ENCODE measurements at places on chromosomes 5 and 9.

- DNase-seq, result no peak
- peak overlapping the region; percentile 73 for H3K27ac ChIP-seq
These were observed 33.1 kb downstream of the ATP6V0E1 start for GRCh38 chr5:173016598-173017046.

- H3K4me1 ChIP-seq, result no peaks in the 10 kb centered on the region
- peaks cover 58% of the 10 kb centered on the region for H3K27me3 ChIP-seq
- H3K36me3 ChIP-seq, result no peaks in the 10 kb centered on the region
- DNase-seq, result no peak
- no peak overlapping the region for H3K4me3 ChIP-seq
These were observed 55.9 kb downstream of the NSUN2 start for GRCh38 chr5:6576861-6577501.

DNA sequence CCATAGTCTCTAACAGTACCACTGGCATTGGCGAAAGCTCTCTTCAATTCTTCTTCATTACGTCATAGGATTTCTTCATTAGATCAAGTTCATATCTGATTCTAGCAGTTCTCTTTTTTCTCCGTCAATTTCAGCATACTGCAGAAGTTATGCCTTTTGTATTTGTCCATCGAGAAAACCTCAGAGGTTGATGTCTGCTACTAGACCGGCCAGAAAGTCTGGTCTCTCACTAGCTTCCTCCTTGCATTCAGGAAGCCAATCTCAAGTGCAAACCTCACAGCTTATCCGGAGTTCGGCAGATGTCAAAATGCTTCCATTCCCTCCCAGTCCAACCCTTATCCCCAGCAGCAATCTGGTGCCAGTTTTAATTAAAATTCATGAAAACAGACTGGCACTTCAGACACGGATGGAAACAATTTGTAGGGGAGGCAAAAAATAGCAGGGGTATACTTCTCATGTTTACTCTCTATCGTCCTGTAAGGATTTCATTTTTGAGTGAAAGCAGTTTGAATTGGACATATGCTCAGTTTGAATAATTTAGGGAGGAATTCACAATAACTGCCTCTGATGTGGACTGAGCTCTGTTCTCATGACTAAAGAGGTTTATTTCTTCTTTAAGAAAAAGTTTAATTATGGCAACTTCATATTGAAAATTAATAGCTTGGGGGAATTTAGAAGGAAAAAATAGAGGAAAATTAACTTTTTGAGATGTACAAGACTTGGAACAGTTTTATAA is 56.4 kb upstream of the TMC1 start:
- peaks cover 25% of the 10 kb centered on the region for H3K4me1 ChIP-seq
- no peaks in the 10 kb centered on the region for H3K36me3 ChIP-seq
- no peak for DNase-seq
- H3K4me3 ChIP-seq, result no peak overlapping the region
- H3K27ac ChIP-seq, result no peak overlapping the region

DNA sequence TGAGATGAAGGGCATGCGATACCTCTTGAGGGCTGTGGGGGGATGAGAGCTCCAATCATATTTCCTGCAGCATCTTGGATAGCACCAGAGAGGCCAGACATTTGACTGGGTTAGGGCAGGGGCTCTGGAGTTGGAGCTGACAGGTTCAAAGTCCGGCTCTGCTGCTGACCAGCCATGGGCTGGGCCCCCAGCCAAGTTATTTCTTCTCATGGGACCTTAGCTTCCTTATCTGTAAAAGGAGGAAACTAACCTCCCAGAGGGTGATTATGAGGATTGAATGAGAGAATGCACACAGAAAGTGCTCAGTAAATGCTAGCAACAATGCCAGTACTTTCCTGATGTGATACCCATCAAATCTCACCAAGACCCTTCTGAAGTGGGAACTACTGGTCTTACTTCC is 65.2 kb upstream of the SLC25A51 start:
- no peak overlapping the region for H3K4me3 ChIP-seq
- H3K4me1 ChIP-seq, result peaks cover 72% of the 10 kb centered on the region
- no peaks in the 10 kb centered on the region for H3K27me3 ChIP-seq
- H3K36me3 ChIP-seq, result peaks cover 4% of the 10 kb centered on the region
- DNase-seq, result no peak
- H3K27ac ChIP-seq, result peak overlapping the region; percentile 47

DNA sequence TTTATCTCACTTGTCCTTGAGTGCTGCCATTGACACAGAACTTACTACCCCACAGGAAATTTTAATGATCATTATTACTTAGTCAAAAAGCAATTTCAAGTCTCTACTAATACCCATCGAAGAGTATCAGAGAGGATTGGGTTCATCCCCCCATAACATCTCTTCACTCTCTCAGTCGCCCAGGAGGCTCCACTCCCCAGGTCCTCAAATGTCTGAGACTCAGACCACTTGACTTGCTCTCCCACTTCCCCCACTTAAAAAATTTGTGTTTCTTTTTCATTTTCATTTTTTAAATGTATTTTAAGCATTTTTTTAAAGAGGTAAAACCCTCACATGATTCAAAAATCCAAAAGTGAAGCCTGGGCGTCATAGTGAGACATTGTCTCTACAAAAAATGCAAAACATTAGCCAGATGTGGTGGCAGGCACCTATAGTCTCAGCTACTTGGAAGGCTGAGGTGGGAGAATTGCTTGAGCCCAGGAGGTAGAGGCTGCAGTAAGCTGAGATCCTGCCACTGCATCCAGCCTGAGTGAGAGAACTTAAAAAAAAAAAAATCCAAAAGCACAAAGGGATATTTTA is 56.8 kb upstream of the TRAF1 start:
- peaks cover 6% of the 10 kb centered on the region for H3K36me3 ChIP-seq
- H3K4me1 ChIP-seq, result peaks cover 3% of the 10 kb centered on the region
- DNase-seq, result no peak

DNA sequence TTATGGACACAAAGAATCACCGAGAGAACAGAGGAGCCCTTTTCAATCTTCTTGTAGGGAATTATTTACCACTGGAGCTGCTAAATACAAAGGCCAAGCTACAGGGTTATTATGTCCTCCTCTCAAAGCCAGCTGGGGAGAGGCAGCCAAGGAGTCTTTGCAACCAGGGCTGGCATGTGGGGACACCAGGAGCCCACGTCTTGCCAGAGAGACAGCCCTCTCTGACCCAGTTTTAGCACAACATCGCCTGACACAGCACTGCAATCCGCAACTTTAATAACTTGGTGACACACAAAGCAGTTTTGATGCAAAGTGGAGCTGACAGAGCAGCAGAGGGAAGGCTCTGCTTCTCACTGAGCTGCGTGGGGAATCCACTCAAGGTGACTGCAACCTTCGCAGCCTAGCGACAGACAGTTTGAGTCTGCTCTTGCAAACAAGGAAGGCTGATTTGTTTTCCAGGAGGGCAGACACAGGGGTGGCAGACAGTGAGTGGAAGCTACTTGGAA is 33.6 kb downstream of the TLR4 start:
- DNase-seq, result no peak
- no peak overlapping the region for H3K4me3 ChIP-seq
- H3K4me1 ChIP-seq, result peaks cover 14% of the 10 kb centered on the region
- H3K27ac ChIP-seq, result no peak overlapping the region

GRCh38 chr9:109092051-109092580 is 27.6 kb downstream of the TMEM245 start:
- no peaks in the 10 kb centered on the region for H3K27me3 ChIP-seq
- peaks cover 27% of the 10 kb centered on the region for H3K4me1 ChIP-seq
- no peak overlapping the region for H3K4me3 ChIP-seq
- no peak for DNase-seq

DNA sequence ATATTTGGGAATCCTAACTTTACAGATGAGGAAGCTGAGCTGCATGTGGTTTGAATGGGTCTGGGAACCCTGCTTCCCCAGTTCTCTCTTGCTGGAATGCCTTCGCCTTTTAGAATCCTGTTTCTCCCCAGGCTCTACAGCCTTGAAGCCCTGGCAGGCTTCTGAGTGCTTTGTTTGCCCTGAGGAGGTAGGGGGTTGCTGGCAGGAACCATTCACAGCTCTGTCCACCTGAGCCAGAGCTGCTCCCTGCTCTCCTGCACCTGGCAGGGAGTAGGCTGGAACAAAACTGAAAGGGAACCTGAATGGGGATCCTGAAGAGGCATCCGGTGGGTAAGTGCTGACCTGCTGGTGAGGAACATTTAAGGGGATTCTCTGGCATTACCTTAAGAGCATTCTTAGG is 33.0 kb downstream of the KIF4B start:
- DNase-seq, result no peak
- no peaks in the 10 kb centered on the region for H3K27me3 ChIP-seq

DNA sequence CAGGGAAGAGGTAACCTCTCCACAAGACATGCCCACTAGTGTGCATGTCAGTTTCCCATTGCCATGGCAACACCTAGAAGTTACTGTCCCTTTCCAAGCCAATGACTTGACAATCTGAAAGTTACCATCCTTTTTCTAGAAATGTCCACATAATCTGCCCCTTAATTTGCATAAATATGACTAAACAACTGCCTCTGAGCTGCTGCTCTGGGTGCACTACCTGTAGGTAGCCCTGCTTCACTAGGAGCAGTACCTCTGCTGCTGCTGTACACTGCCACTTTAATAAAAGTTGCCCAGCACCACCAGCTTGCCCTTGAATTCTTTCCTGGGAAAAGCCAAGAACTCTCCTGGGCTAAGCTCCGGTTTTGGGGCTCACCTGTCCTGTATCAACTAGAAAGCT is 392.4 kb downstream of the NTRK2 start:
- H3K4me1 ChIP-seq, result peaks cover 5% of the 10 kb centered on the region
- H3K36me3 ChIP-seq, result no peaks in the 10 kb centered on the region
- H3K27me3 ChIP-seq, result no peaks in the 10 kb centered on the region

DNA sequence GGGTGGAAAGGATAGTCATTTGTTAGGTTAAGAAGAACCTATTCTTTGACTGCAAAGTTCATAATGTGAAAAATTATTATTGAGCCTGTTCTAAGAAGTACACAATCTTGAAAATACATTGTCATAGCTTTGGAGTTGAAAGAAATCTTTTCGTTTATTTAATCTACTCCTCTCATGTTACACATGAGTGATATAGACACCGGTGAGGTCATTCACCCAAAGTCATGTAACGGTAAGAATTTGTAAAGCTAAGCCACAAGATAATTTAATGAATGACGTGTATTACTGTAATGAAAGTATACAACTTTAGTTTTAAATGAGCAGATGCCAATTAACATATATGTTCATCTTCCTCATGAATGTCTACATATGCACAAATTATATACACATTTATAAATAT is 284.1 kb upstream of the PDE4D start:
- H3K4me3 ChIP-seq, result no peak overlapping the region
- H3K36me3 ChIP-seq, result no peaks in the 10 kb centered on the region
- DNase-seq, result no peak
- H3K4me1 ChIP-seq, result peaks cover 2% of the 10 kb centered on the region

GRCh38 chr9:117043159-117043558 is 356.1 kb downstream of the TRIM32 start:
- H3K36me3 ChIP-seq, result no peaks in the 10 kb centered on the region
- no peak for DNase-seq
- H3K4me3 ChIP-seq, result no peak overlapping the region

DNA sequence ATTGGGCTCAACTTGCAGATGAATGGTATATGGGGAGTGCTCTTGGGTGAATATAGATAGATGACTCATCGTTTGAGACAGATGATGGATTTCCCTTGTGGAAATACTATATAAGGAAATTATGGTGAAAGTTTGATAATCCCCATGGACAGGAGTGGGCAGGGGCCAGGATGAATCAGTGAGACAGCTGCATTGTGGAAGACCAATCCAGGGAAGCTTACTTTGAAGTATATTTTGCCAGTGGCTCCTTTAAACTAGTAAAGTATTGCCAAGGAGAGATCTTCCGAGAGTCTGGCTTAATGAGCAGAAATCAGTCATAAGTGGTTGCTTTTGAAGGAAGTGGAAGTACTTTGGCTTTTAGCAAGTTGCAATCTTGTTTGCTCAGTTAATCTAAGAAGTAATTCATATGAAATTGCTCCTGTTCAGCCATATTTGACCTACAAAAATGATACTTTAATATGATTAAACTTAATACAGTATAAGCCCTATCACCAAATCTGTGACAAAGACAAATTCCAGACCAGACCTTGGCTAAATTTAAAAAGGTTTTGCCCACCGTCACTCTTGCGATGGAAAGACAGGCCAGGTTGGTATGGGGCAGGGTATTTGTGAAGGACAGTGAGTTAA is 9.3 kb upstream of the TNC start:
- H3K36me3 ChIP-seq, result no peaks in the 10 kb centered on the region
- H3K27me3 ChIP-seq, result peaks cover 10% of the 10 kb centered on the region
- no peaks in the 10 kb centered on the region for H3K4me1 ChIP-seq
- DNase-seq, result no peak

GRCh38 chr5:96624596-96624995 is 37.6 kb upstream of the CAST start:
- no peak overlapping the region for H3K4me3 ChIP-seq
- H3K27me3 ChIP-seq, result peaks cover 2% of the 10 kb centered on the region
- DNase-seq, result no peak
- no peak overlapping the region for H3K27ac ChIP-seq
- peaks cover 17% of the 10 kb centered on the region for H3K4me1 ChIP-seq

DNA sequence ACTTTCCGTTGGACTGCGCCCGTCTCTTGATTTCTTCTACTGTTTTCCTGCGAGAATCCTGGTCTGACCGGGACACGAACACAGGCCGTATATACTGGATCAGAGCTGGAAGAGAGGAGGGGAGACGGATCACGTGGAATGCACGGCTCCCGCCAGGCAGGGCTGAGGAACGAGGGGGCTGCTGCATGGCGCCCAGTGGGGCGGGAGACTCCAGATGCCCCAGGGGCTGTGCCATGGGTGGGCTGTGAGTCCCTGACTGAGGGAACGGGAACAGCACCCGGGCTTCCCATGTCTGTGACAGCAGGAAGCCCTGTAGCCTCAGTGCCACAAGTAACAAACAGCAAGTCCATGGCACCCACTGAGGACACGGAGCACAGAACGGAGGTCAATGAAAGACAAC is 34.0 kb downstream of the LPCAT1 start:
- H3K4me3 ChIP-seq, result no peak overlapping the region
- H3K27me3 ChIP-seq, result no peaks in the 10 kb centered on the region
- no peak overlapping the region for H3K27ac ChIP-seq
- H3K4me1 ChIP-seq, result no peaks in the 10 kb centered on the region

- DNase-seq, result no peak
- no peak overlapping the region for H3K27ac ChIP-seq
- H3K36me3 ChIP-seq, result no peaks in the 10 kb centered on the region
- no peak overlapping the region for H3K4me3 ChIP-seq
- H3K27me3 ChIP-seq, result peaks cover under 1% of the 10 kb centered on the region
These were observed 5.9 kb downstream of the ABCA2 start for GRCh38 chr9:137021979-137022661.

DNA sequence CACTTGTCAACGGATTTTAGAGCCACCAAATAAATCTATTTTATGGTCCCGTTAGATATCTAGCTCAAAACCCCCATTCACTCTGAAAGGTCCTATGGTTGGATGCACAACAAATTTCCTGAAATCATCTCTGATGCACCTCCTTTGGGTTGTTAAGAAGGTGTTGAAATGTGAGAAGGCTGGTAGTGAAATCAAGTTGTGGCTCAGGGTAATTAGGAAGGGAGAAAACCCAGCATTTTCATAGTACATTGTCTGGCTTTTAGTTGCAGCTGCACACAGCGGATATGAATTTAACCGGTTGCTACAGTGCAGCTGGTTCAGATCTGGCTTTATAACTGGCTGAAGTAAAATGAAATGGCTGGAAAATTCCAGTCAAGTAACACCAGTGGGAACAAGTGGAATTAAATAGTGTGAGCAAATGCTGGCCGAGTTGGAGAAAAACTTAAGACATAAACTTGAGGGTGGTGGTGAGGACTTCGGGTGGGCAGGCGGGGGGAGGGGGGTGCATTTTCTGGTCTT is 17.6 kb downstream of the RGMB start:
- H3K36me3 ChIP-seq, result peaks cover 24% of the 10 kb centered on the region
- no peak overlapping the region for H3K4me3 ChIP-seq
- DNase-seq, result no peak
- no peaks in the 10 kb centered on the region for H3K27me3 ChIP-seq
- no peak overlapping the region for H3K27ac ChIP-seq

- H3K4me1 ChIP-seq, result peaks cover 11% of the 10 kb centered on the region
- no peak overlapping the region for H3K27ac ChIP-seq
- peaks cover 11% of the 10 kb centered on the region for H3K27me3 ChIP-seq
- no peaks in the 10 kb centered on the region for H3K36me3 ChIP-seq
These were observed 8.0 kb upstream of the TNFSF15 start for GRCh38 chr9:114813717-114814418.
